ENCODE measurements at places on chromosomes 12 and 14.

DNA sequence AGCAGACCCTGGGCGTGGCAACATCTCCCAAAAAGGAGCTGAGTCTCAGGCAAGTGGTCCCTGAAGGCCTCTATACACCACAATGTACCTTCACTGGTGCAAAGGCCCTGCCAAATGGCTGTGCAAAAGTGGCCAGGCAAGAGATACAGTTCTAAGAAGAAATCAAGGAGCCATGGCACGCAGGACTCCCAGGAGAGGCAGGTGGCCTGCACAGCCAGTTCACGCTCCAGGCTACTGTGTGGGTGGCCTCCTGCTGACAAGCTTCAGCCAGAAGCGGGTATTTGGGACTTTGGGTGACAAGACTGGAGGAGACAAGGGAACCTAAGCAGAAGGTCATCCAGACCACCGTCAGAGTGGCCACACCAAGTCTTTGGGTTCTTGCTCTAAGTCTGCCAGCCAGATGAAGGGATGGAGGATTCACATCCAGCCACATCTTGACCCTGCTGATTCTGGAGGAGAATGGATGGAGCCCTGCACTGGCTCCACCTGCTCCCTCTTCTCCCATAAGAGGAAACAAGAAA is 20.5 kb upstream of the ZFP36L1 start:
- no peak for DNase-seq

DNA sequence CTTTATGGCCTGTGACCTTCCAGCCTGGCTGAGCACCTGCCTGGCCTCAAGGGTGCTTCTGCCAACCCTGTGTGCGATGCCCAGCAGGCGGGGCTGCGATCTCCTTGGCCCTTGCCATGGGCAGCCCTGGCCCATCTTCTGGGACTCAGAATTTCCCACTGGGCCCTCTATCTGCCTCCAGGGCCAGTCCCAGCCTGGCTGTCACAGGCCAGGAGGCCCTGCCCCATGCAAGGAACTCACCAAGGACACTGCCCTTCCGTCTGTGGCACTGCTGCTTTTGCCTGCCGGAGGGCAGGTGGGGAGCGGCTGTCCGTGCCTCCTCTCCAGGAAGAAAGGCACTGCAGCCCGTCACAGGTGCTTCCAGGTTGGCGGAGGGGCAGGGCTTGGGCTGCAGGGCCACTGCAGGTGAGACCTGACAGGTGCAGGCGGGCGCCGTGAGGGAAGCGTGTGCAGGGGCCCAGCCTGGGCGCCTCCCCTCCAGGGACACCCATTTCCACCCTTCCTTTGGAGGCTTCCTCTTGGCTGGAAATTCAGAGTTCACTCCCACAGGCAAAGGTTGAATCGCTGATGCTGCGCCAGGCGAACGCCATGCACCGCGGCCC is 177.8 kb downstream of the KIF26A start:
- DNase-seq: no peak

DNA sequence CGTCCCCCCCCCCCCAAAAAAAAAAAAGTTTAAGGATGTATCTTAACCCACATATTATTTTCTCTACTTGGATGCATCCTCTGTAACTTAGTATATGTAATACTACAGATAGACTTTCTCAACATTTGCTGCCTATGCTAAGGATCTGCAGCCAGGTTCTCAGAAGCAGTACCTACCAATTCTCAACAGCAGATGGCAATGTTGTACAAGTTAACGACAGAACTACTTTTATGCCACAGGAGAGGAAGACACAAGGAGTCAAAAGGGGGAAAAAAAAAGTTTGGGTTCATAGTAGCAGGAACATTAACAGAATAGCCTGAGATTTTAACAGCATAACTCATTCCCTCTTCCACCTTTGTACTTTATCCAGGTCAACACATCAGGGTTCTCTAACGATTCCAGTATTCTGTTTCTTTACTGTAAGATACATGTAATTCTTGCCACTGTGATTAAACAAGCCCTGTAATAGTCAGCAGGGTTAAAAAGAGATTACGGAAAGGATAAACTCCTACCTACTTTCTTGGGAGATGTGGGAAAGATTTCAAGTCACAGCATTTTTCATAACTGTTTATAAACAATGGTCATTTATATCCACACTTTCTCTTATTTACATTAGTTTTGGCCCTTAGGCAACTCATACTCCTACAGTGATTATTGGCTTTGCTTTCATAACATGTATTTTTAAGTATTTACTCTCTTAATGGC is 5.7 kb upstream of the NEK9 start:
- DNase-seq: peak; percentile 85

DNA sequence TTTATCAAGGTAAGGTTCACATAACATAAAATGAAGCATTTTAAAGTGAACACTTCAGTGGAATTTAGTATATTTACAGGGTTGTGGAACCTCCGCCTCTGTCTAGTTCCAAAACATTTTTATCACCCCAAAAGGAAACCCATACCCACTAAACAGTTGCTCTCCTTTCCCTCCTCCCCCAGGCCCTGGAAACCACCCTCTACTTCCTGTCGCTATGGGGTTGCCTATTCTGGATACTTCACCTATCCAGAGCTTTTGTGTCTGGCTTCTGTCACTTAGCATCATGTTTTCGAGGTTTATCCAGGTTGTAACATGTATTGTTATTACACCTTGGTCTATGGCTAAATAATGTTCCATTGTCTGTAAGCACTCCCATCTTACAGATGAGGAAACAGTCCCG is 27.7 kb upstream of the ZFP36L1 start:
- DNase-seq: no peak

DNA sequence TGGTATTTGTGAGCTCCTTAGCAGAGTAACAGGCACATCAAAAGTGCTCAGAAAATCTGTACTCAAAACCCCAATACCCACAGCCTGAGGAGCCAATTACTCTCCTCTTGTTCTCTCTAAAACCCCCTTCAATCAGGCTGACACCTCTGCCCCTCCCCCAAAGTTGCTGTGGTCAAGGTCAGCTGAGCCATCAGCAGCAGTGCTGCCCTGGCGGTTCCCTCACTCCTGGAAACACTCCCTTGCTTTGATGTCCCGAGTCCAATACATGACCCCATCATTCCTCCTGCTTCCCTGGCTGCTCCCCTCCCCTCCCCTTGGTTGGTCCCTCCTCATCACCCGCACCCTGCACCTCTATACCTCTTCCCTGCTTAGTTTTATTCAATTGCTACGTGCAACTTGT is 57.2 kb upstream of the C14orf132 start:
- DNase-seq: no peak

DNA sequence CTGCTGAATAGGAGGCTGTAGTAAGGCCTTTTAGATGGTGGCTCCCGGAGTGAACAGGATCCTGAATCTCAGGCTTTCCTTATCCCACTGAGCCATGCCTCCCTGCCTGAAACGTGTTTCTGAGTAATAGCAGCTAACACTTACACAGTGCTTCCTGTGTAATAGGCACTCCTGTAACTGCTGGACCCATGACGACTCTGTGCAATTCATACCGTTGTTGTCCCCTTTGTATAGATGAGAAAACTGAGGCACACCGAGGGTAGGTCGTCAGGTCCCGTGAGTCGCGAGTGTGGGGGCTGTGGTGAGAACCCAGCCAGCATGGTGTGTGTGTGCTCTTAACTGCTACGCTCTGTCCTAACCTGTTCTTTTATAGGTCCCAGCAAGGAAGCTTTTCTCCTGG is 193.6 kb downstream of the CACNA1C start:
- DNase-seq: no peak

- DNase-seq: no peak
Measured at GRCh38 chr12:40992674-40993073, 195.4 kb upstream of the PDZRN4 start.

DNA sequence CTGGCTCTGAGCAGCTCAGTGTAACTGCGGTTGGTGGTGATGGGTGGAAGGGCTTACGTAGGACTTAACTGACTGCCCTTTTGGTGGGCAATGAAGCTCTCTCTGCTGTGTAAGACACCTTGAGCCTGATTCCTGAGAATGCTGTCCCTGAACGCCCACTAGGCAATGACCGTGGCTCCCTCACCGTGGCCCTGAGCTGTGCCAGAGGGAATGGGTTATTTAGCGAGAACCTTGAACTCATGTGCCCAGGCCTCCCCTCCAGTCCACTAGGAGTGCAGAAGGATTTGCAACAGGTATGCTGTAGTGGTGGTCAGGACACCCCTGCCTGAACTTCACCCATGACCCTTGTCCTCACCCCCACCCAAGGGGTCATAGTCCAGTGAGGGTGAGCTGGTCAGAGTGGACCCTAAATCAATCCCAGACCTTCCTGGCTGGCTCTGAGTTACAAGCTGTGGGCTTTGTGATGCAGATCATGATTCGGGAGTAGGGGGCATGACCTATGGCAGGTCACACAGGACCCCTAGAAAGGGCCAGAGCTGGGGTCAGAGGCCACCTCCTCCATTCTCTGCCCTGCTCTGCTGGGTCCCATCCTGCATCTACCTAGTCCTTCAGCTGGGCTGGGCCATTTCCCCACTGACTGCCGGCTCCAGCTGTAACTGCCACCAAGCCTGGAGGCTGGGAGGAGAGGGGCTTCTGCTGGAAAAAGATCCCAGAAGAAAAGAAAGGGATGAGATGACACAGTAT is 14.5 kb upstream of the ANKRD33 start:
- no peak for DNase-seq

DNA sequence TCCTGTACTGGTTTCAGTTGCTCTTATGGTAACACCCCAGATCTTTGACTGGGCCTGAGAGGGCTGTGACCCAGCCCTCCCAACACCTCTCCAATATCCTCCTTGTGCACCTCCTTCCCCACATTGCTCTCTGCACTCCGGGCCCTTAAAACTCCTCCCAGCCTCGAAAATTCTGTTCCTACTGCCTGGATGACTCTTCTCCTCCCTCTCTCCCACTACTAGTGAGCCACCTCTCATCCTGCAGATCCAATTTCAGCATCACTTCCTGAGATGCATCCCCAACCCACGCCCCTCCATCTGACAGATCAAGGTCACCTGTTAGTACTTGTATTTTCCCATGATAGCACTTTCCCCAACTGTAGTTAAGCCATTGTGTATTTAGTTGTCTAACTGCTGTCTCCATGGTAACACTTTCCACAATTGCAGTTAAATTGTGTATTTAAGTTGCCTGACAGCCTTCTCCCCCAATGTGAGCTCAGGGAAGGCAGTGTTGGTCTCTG is 11.5 kb upstream of the NT5DC3 start:
- no peak for DNase-seq

DNA sequence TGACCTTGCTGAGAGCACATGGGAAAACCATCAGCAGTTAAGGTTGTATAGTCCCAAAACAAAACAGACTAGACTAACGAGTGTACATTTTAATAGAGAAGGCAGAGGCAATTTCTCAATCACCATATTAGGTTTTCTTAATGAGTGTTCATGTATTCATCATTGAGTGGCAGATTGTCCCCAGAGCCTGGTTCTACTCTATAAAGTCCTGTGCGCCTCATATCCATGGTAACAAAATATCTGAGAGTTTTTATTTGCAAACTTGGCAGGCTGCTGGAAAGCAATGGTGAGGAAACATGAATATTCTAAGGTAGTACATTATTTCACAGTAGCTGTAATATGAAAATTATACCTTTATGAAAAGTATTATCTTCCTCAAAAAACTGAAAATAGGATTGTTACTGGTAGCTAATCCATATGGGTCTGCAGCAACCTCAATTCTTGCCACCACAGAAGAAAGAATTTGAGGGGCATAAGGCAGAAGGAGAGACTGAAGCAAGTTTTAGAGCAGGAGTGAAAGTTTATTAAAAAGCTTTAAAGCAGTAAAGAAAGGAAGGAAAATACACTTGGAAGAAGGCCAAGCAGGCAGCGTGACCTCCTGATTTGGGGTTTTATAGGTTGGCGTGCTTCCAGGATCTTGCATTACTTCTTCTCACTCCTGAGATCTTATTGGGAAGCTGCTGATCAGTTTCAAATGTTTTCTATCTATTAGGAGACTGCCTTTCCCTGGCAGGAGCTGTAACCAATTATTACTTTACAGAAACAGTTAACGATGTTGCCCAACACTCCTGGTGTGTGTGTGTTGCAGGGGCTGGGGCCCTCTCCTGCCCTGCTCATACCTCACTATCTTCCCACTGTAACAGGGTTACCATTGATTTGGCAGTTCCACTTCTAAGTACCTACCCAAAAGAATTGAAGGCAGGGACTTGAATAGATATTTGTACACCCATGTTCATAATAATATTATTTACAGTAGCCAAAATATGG is 154.0 kb upstream of the NUDT4 start:
- DNase-seq: no peak

- DNase-seq: no peak
Measured at GRCh38 chr12:19248929-19249602, 119.5 kb downstream of the PLEKHA5 start.

- DNase-seq: no peak
Measured at GRCh38 chr14:23101213-23101970, 3.4 kb downstream of the CIROP start.

DNA sequence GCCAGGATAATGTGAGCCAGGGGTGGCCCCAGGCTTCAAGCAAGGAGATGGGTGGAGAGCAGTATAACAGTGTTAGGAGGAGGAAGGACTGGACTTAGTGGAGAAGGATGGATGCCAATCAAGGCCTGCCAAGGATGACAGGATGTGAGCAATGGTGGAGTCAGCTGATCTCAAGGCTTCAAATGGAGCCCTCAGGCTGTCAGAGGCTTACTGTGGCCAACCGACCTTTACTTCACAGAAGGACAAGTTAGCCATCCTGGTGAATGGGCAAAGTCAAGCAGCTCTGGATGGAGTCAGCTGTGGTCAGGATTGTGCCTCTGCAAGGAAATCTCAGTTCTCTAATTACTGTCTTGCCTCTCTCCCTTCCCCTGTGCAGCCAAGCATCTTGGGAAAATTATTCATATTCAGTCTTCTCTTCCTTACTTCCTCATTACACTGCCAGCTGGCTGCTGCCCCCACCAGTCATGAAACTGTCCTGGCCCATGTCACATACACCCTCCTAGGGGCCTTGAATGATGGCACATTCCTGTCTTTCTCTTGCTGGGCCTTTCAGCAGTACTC is 7.6 kb upstream of the STAT6 start:
- DNase-seq: peak; percentile 54

- peak; percentile 76 for DNase-seq
Measured at GRCh38 chr12:7113389-7113871, 4.4 kb upstream of the C1RL start.

DNA sequence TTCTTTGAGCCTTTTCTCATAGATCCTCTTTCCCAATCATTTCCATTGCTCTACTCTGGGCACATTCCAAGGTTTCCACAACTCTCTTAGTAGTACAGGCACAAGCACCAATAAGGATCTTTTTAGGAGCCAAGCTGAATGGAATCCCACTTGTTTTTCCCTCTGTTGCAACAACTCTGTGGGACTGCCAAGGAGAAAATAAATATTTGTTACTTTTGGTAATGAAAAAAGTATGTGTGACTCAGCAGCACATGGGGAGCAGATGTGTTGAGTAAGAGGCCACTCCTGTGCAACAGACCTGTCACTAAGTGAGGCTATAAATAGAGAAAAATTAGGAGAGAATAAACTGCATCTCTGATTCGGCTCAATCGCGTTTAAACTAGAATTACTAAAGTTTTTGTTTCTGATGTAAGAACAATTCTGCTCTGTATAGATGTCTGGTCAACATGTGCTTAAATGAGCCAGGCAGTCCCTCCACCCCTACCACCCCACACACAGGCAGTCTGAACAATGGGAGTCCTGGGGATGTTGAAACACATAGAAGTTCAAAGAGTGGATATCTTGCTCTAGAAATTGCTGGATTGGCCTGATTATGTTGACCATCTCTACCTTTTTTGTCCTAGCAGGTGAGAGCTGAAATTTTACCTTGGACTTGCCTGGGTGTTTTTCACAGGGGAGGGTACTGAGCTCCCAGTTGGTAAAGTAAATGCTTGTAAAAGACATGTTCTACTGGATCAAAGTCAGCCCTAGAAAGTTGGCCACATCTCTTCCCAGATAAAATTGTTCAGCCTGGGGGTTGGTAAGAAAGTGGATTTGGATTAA is 244.3 kb upstream of the NOVA1 start:
- no peak for DNase-seq

GRCh38 chr14:89625244-89625713 is 208.2 kb upstream of the FOXN3 start:
- no peak for DNase-seq

GRCh38 chr12:127170226-127171180 is 1096.5 kb upstream of the TMEM132C start:
- no peak for DNase-seq
